ENCODE measurements at places on chromosomes 16 and 17.

GRCh38 chr16:57757326-57757786 lies 21.8 kb downstream of the KATNB1 start:
- peak; percentile 100 for DNase-seq

DNA sequence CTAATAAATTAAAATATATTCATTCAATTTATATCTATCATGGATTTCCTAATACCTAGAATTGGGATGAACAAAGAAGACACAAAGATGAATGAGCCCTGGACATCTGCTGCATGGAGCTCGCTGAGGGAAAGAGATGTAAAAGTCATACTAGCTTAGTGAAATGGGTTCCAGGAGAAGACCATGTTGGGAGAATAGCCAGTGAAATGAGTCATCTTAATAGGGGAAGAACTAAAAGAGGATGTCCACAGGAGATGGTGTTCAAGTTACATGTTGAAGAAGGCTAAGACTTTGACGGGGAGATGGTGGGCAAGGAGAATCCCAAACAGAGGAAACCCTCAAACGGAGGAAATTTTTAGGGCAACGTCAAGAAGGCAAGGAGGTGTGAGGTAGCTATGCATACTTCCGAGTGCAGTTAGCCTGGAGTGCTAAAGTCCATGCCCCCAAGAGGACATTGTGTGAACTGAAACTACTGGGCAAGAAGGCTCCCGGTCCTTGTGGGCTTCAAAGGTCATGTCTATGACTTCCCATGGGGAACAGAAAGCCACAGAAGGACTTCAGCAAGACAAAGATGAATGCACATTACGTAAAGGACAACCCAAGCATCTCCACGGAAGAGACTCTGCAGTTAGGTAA lies 220.5 kb upstream of the CDH11 start:
- DNase-seq = no peak

DNA sequence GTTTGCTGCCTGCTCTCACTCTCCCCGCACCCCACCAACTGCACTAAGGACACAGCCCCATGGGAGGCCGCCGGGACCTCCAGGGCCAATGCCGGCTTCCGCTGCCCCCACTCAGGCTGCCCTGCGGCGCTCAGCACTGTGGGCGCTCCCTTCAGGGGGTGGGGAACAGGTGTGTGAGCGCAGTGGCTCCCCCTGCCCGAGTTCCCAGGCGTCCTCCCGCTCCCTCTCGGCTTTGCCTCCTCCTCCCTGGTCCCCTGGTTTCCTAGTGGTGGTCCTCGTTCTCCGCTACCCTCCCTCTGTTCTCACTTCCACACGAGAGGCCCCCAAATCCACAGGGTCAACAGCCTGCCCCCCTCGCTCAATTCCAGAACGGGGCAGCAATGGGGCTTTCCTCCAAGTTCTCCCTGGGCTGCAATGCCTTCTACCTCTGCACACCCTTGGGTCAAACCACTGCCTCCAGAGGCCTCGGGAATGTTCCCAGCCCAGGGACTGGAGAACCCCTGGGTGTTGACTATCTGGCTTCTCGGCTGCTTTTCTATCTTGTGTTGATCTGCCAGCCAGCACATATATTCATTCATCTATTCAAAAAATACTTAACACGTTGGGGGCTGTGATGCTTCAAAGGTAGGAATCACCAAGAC lies 9.9 kb downstream of the FOXJ1 start:
- peak; percentile 77 for DNase-seq

- DNase-seq = no peak
Measured at GRCh38 chr16:11298143-11298900, 17.2 kb upstream of the PRM1 start.

Data from osteoblast (primary cell).